Mucosa of descending colon (tissue), 3 donors: ENCODE measurements at places on chromosomes 2 and 18. TPM values are rescaled to one million over a fixed set of nuclear protein-coding genes. Genes with fewer than 3 reads are reported as not detected.

The G6PC2 gene
- not detected for total RNA-seq

GRCh38 chr18:35581898-35582641 is 530 bp downstream of the GALNT1 start:
- DNase-seq = peak; percentile 35

- no peak for DNase-seq
Measured at GRCh38 chr2:98541489-98541888, 66.8 kb downstream of the COA5 start.

- no peak for DNase-seq
Measured at GRCh38 chr2:197873293-197873701, 68.9 kb downstream of the PLCL1 start.

GRCh38 chr2:30300122-30300455 is 68.8 kb downstream of the LBH start:
- no peak for DNase-seq

- no peak for DNase-seq
Measured at GRCh38 chr18:45316127-45316526, 299.1 kb upstream of the SLC14A2 start.

DNA sequence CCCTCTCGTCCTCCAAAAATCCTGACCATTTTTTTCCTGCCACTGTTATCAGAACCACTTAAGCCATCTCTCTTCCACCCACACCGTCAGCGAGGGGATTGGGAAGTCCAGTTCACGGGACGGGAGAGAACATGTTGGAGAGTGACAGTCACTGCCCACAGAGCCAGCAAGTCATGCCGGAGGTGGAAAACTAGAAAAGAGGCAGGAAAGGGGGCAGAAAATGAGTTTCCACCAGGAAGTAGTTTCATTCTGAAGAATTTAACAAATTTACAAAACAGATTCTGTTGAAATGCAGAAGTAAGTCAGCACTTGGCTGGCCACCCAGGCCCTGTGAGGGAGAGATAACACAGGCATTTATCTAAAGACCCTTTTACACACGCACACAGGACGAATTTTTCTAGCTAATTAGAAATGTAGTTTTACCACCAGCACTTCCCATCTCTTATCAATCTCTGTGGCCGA is 431.3 kb downstream of the TSN start:
- DNase-seq = no peak
